ENCODE measurements at places on chromosomes 7 and 10.

- DNase-seq, result no peak
Measured at GRCh38 chr7:143300959-143301935, 13.1 kb downstream of the CASP2 start.

DNA sequence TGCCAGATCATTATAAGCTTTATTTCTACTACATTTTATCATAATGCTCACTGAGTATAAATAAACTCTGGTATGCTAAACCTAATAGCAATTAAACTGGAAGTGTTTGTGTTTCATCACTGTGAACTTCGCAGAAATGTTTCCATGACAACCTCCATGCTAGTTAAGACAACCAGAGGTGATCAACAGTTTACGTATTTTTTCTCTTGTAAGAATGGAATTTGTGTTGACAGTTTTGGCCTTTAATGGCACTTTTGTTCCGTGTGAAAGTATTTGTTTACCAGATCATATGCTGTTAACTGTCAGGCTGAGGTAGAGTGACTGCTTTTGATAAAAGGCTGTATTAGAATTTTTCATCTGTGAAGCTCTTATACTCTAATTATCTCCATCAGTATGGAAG lies 212.1 kb upstream of the PPP1R3A start:
- no peak for DNase-seq

DNA sequence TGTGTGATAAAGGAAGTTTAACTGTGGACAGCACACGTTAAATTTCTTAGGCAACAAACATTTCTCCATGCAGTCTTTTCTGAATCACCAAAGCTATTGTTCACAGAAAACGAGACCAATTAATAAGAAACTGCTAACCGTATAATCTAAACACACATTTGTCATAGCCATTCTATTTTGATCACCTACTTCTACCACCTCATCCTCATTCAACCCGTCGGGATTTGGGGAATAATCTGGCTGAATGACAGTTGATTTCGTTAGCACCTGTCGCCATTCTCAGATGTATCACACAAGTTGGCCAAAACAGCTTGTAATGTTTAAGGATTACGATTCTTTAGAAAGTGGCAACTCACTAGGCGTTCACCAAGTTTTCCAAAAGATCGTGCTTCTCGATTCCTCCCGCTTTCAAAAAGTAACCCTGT lies 1.2 kb downstream of the EZH2 start:
- no peak for DNase-seq

DNA sequence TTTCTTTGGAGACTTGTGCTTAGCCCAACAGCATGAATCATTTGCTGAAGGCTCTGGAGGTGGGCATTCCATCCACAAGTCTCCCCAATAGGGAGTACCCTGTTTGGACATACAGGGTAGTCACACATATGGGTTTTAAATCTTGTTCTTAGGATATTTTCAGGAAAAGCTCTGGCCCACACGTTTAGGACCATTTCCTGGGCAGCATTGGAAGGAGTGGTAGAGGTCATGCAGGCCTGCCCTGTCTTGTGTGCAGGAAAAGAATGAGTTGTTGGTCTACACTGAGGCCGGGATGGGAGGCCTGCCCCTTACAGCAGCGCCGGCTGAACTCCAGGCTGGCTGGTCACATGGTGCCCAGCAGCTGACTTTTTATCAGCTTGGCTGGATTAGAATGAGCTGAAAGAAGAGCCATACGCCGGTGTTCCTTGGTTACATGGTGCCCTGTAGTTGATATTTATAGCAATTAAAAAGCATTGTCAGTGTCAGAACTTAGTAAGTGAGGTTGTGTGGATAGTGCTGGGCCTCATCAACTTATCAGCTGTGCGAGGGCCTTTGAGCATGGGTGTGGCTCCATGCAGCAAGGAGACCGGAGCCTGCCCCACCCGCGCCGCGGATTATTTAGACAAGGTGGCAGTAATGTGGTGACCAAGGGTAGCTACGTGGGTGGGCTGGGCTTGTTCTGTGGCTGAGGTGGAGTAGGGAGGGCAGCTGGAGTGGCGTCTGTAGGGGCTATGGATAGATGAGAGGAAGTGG lies 28.6 kb downstream of the OGDH start:
- DNase-seq, result no peak

GRCh38 chr7:24138343-24138742 lies 145.6 kb upstream of the NPY start:
- DNase-seq, result no peak

- DNase-seq, result no peak
Measured at GRCh38 chr7:34275624-34276023, 370.3 kb downstream of the BMPER start.

DNA sequence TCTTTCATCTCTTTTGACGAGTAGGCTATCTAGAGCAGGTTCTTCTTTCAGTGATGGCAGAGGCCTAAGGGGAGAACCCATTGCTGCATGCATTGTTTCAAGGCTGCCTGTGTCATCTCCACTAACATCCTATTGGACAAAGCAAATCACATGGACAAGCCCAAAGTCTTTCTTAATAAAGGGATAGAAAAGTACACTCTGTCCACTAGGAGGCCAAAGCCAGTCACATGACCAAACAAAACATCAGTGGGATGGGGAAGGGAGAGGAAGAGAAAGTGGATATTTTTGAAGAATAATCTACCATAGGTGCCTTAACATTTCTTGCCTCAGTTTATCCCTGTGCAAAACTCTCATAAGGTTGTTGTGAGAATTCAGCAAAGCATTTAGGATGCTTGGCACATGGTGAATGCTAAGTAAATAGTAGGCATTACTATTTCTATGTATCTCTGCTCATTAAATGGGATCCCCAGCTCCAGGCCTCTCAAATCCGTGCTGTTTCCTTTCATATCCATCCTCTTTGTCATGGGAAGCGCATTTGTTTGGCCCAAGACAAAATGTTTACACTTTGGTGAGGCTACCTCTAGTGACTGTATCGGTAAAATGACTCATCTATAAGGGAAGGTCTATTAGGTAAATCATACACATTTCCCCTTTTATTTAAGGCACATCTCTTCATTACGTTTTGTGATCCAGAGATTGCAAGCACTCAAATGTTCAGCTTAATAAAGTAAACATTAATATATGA lies 16.7 kb upstream of the CADPS2 start:
- DNase-seq, result no peak

DNA sequence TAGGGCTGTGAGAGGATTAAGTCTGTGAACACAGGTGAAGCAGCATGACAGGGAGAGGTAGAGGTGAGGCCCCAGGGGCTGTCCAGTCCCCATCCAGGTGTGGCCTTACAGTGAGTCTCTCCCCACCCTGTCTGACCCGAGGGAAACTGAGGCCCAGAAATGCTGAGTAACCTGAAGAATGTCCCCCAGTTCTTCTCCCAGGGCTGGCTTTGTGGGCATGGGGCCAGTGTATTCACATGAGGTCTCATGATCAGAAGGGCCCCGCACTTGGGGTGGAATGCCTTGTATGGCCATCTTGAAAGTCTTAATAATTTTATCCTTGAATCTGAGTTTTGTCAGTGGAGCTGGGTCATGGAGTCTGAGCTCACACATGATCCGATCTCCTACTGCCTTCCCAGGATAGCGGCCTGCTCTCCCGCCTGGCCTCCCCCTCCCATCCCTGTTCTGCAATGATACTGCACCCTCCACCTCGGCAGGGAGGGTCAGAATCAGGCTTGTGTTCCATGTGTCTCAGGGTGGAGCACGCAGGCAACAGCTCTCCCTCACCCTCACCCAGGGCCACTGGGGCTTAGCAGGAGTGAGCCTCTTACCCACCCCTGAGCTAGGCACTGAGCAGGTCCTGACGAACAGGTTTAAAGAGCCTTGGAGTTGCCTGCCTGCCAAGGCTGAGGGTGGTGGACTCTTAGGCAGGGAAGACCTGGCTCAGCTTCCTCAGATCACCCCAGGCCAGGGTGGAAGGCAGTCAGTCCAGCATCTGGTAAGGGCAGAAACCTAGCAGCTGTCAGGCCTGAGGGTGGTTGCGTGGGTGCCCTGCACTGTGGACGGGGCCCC lies 41.4 kb upstream of the NPFFR1 start:
- DNase-seq, result no peak

DNA sequence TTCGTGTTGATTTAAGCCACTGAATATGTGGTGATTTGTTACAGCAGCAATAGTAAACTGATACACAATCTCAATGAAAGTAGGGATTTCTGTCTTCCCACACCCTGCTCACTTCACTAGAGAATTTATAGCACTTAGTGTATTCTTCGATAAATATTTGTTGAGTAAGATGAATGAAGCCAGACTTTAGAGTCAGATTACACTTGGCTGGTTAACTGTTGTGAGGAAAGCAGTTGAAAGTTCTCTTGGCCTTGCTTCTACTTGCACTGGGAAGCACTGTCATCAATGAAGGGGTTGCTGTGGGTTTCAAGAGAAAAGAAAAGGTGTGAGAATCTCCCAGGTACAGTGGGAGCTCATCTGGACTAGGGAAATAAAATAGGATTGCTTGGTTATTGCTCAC lies 82.1 kb upstream of the IGFBP3 start:
- DNase-seq, result no peak

DNA sequence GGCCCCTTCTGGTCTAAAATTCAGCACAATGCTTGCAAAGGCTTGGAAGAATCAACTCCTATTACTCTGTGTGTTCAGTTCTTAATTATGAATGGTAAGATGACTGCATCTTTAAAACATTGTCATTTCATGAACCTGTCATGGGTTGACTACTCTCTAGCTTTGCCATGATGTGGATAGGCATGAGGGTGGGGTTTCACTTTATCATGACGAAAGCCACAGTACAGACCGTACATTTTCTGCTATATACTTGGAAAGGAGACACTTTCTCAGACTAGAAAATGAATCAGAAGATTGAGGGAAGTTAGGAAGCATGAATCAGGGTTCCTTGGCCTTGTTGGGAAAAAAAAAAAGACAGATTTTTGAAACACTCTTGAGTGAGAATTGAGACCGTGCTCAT lies 19.7 kb upstream of the MSRB2 start:
- DNase-seq, result no peak

DNA sequence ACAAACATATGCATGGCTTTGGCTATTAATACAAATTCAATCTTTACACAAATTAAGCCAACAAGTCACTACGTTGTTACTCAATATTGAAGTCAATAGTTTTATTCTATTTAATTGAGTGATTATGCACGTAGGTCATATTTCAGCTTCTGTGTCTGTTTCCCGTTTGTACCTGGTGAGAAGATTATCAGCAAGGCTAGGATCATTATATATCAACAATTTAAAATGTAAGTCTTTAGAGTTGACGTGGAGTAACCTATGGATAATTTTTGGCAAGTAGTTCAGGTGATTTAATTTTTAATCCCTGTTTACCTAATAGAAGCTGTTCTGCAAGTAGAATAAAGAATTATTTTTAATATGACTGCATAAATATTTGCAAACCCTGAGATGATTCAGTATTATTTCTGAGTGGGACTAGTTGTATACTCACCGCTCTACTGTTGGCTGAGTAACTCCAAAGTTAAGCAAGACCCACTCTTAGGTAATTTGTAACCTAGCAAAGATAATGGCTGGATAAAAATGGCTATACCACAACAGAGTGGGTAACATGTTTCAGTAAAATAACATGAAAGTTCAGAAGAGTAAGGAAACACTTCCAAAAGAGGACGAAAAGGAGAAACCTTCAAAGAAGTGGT lies 161.0 kb downstream of the HGF start:
- no peak for DNase-seq

DNA sequence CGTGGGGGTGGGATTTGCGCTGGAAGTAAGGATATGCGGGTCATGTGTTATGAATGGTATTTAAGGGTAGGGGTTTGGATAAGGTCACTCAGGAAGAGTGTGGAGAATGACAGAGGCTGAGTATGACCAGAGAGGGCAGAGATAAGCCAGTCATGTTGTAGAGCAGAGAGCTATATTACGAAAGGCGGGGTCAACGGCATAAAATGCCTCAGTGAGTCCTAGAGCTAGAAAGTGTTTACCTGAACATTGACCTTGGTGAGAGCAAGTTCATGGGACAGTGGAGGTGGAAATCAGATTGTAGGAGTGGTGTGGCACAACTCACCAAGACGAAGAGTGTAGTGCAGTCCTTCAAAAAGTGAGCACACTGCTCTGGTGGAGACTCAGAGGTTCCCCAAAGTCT lies 13.8 kb downstream of the LMOD2 start:
- no peak for DNase-seq

DNA sequence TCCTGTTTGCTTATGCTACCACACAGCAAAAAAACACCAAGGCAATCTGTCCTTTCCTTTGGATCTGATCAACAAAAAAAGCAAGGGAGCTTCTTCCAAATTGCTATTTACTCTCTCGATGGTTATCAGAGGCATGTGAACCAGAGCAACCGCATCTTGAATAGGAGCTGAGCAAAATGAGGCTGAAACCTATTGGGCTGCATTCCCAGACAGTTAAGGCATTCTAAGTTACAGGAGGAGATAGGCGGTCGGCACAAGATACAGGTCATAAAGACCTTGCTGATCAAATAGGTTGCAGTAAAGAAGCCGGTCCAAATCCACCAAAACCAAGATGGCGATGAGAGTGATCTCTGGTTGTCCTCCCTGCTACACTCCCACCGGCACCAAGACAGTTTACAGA lies 76.8 kb upstream of the FRMD4A start:
- no peak for DNase-seq

DNA sequence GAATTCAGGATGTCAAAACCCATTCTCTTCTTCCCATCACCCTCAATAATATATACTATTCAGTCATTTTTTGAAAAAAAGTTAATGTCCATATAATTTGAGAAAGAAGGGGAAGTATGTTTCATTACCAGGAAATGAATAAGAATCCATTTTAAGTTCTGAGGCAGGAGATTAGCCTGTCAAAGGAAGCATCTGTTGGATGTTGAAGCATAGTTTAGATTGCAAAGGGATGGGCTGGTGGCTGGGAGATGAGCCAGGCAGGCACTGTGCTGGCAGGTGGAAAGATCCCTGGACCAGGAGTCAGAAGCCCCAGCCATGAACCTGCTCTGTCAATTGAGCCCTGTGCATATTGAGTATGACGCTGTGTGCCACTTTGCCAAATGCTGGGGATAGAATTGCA lies 48.4 kb upstream of the CRTAC1 start:
- no peak for DNase-seq

All from stimulated activated CD4-positive, alpha-beta T cell treated with anti-CD3 and anti-CD28 coated beads, Interleukin-4, amount 100 ng/mL, for 1 hour (primary cell).